Ammon's horn (tissue), 1 donor: ENCODE measurements at places on chromosomes 12 and 14.

GRCh38 chr14:23058654-23059504, 1.6 kb upstream of the CDH24 start:
- DNase-seq = no peak

DNA sequence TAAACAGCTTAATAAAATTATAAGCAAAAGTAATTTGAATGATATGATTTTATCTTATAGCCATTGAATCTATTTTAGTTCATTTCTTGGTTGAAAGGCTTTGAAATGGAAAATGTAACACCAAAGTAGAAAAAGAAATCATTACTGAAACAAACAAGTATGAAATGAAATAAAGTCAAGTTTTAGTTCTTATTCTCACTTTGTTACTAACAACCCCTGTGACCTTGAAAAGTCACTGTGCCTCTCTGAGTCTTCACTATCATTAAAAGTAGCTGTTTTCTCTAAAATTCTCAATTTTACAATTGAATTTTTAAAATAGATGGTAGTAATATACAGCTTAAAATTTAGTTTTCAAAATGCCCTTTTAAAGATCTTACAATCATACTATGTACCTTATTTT, 32.4 kb upstream of the SLC17A8 start:
- DNase-seq = no peak

DNA sequence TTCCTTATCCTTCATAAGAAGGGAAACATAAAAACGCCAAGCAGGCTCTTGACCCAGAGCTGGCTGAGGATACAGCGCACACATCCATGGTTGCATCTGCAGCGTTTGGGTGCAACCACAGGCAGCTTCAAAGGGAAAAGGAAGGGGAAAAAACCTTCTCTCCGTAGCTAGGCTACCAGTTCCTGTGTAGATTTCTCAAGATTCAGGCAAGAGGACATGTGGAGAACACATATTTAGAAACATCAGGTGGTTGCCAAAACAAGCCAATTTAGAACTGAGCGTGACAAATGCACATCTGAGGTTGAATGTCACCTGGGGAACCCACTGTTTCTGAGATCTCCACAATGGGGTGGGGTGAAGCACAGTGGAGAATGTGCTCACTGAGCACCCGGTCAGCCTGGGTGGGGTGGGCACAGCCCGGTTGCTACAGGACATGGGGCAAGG, 78.3 kb upstream of the BDKRB2 start:
- DNase-seq = no peak

DNA sequence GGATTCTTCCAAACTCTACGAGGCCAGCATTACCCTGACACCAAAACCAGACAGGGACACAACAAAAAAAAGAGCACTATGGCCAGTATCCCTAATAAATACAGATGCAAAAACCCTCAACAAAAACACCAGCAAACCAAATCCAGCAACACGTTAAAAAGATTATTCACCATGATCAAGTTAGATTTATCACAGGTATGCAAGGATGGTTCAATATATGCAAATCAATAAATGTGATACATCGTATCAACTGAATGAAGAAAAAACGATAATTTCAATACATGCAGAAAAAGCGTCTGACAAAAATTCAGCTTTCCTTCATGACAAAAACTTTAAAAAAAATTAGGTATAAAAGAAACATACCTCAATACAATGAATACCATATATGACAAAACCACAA, 99.9 kb downstream of the CEP83 start:
- DNase-seq = no peak

DNA sequence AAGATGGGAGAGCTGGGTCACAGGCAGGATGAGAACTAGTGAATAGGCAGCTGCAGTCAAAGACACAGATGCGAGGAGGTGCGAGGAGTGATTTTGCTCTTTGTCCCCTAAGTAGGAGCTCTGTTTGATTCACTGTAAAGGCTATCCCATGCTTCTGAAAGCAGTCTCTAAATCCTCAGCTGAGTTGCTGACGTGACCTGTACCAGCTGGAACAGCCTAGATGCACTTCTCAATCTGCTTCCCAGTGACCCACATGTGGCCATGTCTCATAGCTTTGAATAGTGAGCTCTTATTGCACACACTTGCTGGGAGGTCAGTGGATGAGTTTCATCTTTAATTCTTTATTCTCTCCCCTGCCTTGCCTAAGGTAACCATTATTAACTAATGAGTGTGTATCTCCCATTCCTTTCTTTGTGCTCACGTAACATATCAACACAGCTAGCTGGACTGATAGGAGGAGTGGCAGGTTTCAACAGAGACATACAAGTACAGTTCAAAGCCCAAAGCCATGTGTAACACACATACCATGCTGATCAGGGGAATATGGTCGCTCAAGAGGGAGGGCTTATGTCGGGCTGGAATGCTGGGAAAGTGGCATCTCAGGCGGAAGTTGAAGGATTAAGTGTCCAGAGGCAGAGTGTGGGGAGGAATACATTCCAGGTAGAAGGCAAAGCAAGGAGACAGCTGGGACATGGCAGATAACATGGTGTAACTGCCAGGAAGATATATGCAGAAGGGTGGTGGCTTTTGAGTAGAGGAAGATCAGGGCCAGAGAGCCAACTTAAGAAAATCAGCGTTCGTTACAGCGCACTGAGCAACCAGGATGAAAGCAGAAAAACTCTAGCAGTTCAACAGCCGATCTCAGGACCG, 15.4 kb upstream of the YY1 start:
- no peak for DNase-seq

GRCh38 chr12:870378-870777, 79.1 kb downstream of the RAD52 start:
- DNase-seq = no peak

DNA sequence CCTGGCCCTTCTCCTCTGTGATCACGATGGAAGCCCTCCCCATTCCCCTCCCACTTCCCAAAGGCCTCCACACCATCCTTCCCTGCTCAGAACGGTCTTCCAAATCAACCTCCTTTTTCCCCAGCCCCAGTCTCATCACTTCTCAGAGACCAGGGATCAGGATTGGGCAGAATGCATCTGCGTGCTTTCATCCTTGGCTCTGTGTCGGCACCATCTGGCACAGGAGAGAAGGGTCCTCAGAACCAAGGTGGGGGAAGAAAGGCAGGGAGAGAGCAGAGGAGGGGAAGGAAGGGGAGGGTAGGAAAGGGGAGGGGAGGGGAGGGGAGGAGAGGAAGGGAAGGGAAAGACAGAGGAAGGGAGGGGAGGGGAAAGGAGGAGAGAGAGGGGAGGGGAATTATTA, 52.4 kb upstream of the FICD start:
- DNase-seq = no peak

GRCh38 chr12:96402061-96402460, 1.8 kb upstream of the CDK17 start:
- DNase-seq = no peak

- no peak for DNase-seq
Observed at GRCh38 chr12:58513852-58514251, 406.5 kb downstream of the LRIG3 start.
